ENCODE measurements at places on chromosomes 4 and X.

DNA sequence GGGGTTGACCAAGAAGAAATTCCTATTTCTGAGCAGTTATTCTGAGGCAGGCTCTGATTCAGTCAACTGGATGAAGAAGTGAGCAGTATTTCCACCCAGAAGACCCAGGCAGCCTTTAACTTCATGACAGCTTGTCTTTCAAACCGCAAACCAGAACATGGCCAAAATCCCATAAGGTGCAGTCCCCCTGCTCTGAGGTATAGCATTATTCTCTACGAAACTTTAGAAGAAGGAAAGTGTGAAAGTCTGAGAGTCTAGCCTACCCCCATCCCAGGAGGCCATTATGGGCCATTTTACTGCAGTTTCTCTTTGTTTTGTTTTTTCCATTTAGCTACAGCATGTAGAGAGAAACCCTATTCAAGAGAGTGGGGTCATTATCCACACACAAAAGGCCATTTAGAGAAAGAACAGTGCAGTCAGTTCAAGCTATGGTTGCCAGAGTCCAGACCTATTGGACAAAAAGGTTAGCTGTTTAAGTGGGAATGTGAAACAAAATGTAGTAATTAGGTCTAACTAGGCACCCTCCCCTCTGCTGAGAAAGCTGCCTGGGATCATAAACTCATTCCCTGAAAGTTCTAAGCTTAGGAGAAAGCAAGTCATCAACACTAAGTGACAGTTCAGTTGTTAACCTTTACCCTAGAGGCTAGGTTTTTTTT is 52.1 kb upstream of the RASGEF1B start:
- no peak for DNase-seq

GRCh38 chrX:13420545-13421183 is 100.8 kb upstream of the ATXN3L start:
- DNase-seq = no peak

GRCh38 chr4:56129431-56129861 is 180.7 kb downstream of the CEP135 start:
- DNase-seq = peak; percentile 2

GRCh38 chr4:38867478-38868058 is at the start of gene FAM114A1:
TSS of gene FAM114A1 (plus strand) at chr4:38867806. CDS start at chr4:38878079, 10,273 bp downstream.
- no peak for DNase-seq

GRCh38 chrX:96126182-96126581 is 558.5 kb upstream of the DIAPH2 start:
- no peak for DNase-seq

DNA sequence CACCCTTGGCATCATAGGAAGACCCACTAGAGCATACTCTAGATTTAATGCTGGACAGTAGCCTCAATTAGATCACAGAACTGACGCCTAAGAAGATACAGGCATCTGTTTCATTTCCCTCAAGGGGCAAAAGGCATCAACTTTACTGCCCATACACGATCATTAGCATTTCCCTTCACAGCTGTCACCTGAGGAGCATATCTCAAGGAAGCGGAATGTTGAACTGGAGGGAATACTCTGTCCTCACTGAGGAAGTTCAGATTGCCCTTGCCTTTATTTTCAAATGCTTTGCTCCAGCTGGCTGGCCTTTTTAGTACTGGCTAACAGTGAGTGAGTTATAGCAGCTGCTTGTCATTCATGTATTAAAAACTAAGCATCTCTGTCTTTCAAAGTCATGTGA is 508.4 kb upstream of the GALNT7 start:
- no peak for DNase-seq

DNA sequence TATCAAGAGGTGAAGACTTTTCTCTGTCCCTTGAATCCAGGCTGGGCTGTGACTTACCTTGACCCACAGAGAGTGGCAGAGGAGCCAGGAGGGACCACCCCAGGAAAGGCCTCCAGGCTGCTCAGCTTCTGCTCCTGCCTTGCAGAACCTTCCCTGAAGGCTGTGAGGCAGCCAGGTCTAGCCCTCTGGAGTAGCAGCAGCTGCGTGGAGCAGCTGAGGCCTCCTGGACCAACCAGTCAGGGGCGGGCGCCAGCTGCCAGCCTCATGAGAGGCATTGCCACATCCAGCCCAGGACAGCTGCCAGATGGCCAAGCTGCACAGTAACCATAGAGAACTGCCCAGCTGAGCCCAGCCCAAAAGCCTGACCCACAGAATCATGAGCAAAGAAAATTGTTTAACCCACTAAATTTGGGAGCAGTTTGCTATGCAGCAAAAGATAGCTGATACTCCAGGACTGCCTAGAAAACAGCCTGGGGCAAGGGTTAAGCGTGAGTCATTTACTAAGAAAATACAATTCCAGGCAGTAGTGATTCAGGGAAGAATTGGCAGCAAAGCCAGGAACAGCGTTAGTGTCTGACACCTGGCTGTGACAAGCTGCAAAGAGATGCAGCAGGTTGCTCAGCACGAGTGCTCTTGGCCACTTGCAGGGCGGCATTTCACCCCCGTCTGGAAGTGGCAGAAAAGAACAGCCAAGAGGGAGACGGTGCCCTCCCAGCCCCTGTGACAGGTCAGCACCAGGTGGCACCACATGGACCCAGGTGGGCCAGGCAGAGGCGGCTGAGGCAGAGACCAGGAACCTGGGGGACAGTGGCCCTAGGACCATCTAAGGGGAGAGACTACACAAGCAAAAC is 14.7 kb upstream of the PDE6B start:
- no peak for DNase-seq

GRCh38 chr4:54229631-54230483 is 764 bp downstream of the PDGFRA start:
- DNase-seq = no peak

DNA sequence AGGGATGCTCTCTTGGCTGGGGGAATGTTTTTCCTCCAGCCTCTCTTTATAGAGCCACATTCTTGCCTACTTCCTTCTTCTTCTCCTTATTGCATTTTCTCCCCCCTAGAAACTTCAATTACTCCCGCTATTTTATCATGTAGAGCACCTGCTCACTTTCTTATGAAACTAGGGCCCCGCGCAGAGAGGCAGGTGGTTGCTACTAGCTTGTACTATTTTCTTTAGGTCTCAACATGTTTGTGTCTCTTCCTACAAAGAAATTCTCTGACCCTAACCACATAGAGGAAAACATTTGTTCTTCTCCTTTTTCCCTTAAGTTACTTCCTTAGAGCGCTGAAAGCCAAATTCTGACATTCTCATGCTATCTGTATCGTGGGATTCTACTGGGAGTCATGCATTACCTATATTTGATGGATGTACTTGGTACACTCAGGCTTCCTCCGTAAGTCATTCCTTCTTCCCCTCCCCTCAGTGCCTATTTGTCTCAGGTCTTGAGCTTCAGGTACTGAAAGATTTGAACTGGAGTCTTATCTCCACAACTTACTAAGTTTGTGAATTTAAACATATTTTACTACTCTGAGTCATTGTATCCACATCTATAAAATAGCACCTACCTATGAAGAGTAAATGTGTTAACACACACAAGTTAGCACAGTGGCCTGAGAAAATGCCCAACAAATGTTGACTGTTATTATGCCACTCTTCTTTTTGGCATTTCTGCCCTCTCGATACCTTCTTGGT is 159.1 kb upstream of the LEF1 start:
- DNase-seq = no peak

DNA sequence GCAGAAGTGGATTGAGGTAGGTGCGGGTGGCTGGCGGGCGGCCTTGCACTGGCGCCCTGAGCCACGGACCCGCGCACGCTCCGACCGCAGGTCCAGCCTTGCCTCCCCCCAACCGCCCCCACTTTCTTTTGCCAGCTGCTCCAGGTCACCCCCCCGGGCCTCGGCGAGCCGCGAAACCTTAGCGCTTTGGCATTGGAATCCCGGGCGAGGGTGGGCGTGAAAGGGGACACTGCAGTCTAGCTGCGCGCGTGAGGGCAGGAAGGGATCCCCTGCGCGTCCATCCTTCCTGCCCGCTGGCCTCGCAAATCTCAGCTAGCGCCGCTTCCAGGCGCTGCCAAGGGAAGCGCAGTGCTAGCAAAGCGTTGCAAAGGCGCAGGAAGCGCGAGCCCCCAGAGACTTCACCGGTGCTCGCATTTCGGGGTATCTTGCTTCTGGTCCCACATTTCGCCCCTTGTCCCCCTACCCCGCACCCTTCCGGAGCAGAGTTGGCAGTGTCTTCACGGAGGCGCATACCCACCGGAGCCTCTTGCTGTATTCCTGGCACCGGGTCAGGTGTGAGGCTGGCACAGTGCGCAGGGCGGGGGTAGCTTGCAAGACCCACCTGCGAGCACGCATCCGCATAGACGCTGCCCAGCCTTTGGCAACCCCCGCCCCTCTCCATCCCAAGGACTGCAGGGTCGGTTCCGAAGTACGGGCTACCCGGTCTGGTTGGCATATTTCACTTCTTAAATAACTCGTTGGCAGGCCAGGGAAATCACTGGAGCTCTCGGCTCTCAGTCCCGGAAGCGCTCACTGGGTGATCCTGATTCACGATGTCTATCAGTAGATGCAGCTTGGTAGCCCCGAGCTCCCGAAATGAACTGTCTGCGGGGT is 104.4 kb downstream of the UCHL1 start:
- DNase-seq = no peak

Data from stimulated activated CD8-positive, alpha-beta memory T cell treated with anti-CD3 and anti-CD28 coated beads, Interleukin-7, amount 100 ng/mL, for 24 hours (primary cell).